Forelimb muscle (tissue), 1 donor: ENCODE measurements at places on chromosomes 11 and 22. TPM values are rescaled to one million over a fixed set of nuclear protein-coding genes. Genes with fewer than 3 reads are reported as not detected.

The MMP12 gene
- polyA plus RNA-seq, result not detected

The ANO9 gene
- polyA plus RNA-seq, result 0.20 TPM

The ESRRA gene
- 35.5 TPM for polyA plus RNA-seq

- no peak for DNase-seq
These were observed 134.6 kb upstream of the TRPC6 start for GRCh38 chr11:101718402-101718801.

- no peak for DNase-seq
These were observed 159.9 kb downstream of the TEAD1 start for GRCh38 chr11:12834166-12834565.

- no peak for DNase-seq
These were observed 13.6 kb upstream of the OMP start for GRCh38 chr11:77089004-77089545.

DNA sequence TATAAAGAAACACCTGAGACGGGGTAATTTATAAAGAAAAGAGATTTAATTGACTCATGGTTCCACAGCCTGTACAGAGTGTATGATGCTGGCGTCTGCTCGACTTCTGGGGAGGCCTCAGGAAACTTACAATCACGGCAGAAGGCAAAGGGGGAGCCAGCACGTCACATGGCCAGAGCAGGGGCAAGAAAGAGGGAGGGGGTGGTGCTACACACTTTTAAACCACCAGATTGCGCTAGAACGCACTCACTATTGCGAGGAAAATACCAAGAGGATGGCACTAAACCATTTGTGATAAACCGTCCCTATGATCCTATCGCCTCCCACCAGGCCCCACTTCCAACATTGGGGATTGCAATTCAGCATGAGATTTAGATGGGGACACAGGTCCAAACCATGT is 79.7 kb upstream of the CARD18 start:
- no peak for DNase-seq

- DNase-seq, result no peak
These were observed 1223.9 kb downstream of the BRD1 start for GRCh38 chr22:48603621-48604320.

DNA sequence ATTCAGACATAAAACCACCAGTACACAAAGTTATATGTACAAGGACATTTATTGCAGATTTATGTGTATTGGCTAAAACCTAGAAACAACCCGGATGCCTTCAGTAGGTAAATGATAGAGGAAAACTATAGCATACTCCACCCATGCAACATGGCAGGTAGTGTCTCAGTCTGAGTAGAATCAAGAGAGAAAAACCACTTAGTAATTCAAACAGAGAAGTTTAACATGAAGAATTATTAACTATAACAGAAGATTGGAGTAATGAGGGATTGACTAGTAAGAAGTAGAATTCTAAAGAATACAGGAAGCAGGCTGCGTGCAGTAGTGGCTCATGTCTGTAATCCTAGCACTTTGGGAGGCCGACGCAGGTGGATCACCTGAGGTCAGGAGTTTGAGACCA is 16.2 kb upstream of the SPTY2D1 start:
- no peak for DNase-seq

DNA sequence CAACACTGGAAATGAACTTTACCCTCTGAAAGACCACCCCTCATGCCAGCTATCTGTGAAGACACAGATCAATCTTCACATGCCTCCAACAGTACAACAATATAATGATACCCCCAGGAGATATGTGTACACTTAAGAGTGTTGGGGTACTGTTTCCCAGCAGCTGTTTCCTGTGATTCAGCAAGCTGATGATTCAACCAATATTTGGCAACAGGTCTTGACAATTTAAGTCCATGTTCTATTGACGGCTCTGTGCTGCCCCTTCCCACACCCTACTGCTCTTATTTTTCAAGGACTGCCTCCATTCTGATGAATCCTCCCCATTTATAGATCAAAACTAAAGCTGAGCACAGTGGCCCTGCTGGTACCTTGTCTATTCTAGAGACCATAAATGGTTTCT is 6.6 kb downstream of the SNX19 start:
- no peak for DNase-seq

DNA sequence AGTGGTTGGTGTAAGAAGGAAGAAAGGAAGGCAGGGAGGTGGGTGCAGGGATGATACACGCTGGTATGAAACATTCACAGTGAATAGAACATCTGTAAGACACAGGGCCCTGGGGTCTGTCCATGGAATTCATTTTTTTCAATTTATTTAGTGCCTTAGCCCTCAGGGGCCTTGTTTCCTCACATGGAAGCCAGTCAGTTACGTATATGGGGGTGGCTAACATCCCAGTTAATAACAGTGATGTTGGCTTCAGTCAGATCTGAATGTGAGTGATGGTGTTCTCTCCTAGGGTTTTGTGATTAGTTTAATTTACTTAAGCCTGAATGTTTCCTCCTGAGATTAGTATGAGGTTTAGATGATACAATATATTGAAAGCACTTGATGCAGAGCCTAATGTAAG is 577.1 kb downstream of the NTM start:
- no peak for DNase-seq

DNA sequence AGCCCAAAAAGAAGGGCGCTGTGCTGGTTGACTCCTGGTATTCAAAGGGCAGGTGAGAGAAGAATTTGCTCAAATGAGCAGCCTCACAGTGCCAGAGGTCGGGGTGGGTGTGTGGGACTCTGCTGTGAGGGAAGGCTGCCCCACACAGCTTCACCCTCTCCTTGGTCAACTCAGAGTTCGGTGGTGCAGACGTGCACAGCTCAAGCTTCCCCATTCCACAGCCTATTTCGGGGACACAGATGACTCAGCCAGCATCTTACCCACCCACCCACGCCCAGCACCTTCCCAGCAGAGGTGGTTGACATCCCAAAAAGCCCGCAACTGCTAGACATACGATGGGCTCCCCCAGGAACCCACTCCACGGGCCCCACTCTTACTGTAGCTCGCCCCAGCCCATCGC is 46.5 kb upstream of the CCND1 start:
- DNase-seq, result no peak

GRCh38 chr11:67491276-67492068 is 8.6 kb downstream of the AIP start:
- no peak for DNase-seq
